ENCODE measurements at places on chromosomes 3 and 15. TPM values are rescaled to one million over a fixed set of nuclear protein-coding genes. Genes with fewer than 3 reads are reported as not detected.

The TRIM42 gene
- total RNA-seq, result not detected

The AHSG gene
- total RNA-seq, result not detected

The GOLGA8G gene
- not detected for total RNA-seq

The ATP10A gene
- 0.82 TPM for total RNA-seq

The CDHR4 gene
- total RNA-seq, result not detected

The PGBD4 gene
- total RNA-seq, result 4.5 TPM

The ISL2 gene
- not detected for total RNA-seq

The TM6SF1 gene
- 27.7 TPM for total RNA-seq

GRCh38 chr3:25665315-25666280 is 891 bp upstream of the TOP2B start:
- DNase-seq, result peak; percentile 34

DNA sequence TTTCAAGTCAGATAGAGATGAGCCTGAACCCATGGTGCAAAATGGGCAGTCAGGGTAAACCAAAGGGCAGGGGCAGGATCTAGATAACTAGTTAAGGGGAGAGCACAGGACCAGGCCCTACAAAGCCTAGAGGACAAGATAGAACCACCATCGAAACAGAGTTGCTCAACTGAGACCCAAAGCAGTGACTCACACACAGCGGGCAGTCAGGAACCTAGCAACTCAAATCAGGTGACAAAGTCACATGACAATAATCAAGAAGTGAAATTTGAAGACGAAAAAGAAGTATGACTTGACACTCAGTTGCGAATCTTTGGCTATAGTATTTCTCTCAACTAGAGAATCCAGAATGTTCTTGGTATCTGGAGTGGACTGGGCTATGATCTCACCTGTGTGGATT is 136.0 kb upstream of the PTPRG start:
- no peak for DNase-seq

DNA sequence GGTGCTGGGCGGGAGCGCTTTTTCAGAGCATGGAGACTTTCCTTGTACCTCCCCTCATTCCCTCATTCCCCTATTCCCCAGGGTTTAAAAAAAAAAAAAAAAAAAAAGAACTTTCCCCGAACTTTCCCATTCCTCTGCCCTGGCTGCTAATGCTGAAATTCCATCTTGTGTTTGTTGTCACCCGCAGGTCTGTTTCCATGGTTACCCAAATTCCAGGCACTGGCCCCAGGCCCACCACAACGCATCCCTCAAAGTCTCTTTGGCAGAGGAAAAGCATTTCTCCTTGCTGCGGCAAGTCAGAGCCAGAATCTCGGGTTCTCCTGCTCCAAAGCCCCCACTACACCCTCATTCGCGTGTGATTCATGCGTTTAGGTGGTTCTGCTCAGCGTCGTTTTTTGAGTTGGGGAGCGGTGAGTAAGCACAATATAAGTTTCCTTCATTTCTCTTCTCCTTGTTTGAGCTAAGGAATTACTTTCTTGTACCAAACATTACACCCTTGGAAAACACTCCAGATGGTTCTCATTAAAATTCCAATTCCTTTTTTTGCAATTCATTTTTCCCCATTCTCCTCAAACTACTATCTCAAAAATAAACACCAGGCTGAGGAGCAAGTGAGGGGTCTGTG is 21.6 kb downstream of the ANAPC13 start:
- no peak for DNase-seq

DNA sequence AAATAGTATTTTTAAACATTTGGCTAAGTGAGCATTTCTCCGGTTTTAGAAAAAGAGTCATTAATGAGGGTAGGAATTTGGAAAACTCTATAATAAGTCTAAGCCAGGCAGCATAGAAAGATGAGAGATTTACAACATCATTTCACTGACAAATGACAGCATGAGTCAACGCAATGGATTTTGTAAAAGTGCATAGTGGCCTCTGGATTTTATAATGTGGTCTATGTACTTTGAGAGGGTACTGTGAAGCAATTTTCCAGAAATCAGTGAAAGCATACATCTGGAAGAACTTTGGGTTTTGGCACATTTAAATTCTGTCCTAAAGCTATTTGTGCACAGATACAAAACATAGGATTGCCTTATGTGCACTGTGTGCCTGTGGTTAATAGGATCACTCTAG is 130.8 kb upstream of the CCNL1 start:
- DNase-seq, result no peak

DNA sequence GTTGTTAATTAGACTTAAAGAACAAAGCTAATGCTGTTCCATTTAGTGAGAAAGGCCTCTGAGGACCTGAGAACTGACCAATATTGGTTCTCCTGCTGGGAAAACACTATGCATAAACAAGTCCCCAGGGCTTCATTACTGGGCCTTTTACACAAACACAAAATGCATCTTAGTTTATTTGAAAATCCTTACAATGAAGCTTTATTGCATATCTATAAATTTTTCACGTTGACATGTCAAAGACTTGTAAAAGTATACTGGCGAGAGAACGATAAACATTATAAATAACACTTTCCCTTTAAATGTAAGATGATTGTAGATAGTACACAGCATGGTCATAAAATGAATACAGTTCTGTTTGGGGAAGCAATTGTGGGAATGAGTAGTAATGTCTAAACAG is 151.7 kb downstream of the ROBO2 start:
- DNase-seq, result no peak

GRCh38 chr15:81282606-81282895 is 41.4 kb downstream of the STARD5 start:
- DNase-seq, result no peak

DNA sequence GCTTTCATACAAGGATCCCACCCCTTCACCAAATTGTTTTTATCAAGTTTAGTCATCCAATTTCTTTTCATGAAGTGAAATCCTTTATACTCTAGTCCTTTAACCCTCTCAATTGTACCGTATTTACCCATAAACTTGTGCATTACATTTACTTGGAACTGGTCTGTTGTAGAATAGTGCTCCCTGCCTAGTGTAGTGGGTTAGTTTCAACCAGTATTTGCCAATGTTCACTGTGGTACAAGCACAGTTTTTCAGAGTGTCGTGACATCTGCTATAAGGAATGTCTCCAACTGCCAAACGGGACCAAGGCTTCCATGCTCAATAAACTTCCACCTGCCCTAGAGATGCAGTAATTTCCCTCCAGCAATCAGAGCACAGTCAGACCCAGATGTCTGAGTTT is 211.9 kb downstream of the KCNAB1 start:
- DNase-seq, result no peak

- peak; percentile 3 for DNase-seq
Observed at GRCh38 chr3:167684388-167684993, 30.7 kb upstream of the WDR49 start.

GRCh38 chr3:25212736-25213135 is 215.3 kb upstream of the RARB start:
- no peak for DNase-seq

GRCh38 chr15:76330080-76330680 is 6.4 kb upstream of the ISL2 start:
- DNase-seq, result peak; percentile 48

- DNase-seq, result no peak
Observed at GRCh38 chr3:124985349-124985748, 50.8 kb upstream of the MUC13 start.

DNA sequence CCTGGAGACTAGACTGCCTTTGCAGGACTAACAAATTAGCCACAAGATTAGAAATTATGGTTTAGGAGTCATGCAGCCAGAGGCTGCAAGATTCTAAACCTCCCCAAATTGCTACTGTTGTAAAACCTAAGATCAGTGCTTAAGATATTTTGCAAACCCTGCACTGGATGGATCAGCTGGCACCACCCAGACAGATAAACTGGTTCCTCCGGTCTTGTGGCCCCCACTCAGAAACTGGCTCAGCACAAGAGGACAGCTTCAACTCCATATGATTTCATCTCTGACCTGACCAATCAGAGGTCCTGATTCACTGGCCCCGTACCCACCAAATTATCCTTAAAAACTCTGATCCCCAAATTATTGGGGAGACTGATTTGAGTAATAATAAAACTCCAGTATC is 19.5 kb upstream of the PXYLP1 start:
- no peak for DNase-seq

- DNase-seq, result no peak
Observed at GRCh38 chr3:55718074-55718473, 231.0 kb upstream of the WNT5A start.

DNA sequence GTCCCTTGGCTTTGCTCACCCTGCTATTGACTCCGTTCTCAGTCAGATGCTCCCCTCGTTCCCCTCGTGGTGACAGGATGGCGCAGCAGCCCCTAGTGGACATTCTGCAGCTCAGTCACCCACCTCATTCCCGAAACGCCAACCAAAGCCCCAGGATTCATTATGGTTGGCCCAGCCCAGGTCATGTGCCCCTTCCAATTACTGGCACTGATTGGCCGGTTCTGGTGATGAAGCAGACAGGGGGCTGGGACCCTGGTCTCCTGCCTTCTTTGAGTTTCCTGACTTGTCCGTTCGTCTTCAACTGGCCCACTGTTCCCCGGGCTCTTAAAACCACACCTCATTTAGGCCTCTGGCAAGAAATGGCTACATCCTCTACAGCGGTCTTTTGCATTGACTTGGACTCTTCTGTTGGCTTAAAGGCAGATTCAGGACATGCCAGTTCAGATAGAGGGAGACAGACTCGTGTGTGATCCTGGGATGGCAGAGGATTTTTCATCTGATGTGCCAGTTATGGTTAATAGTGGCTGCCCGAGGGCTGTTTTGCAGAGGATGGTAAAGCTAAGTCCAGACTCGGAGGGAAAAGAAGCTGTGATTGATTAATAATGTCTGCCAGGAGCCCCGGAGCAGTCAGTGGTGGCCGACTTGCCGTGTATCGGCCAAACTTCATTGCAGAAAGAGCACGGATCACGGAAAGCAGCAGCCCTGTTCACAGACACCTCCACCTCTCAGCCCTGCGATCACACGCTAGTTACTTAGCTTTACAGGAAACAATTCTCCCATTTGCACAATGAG is 37.8 kb downstream of the LSM3 start:
- DNase-seq, result peak; percentile 63

DNA sequence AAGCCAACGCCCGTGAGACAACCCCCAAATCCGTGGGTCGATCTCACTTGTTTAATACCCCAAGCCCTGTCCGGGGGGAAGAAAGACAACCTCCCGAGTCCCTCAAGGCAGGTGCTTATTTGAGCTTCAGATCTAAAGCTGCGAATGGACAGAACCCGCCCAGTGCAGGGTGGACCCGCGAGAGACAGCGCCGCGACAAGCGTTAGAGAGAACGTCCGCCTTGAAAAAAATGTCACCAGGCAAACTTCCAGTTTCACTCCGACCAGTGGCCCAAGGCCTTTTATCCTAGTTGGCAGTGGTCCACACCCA is 740 bp upstream of the OXSR1 start:
- DNase-seq, result no peak

DNA sequence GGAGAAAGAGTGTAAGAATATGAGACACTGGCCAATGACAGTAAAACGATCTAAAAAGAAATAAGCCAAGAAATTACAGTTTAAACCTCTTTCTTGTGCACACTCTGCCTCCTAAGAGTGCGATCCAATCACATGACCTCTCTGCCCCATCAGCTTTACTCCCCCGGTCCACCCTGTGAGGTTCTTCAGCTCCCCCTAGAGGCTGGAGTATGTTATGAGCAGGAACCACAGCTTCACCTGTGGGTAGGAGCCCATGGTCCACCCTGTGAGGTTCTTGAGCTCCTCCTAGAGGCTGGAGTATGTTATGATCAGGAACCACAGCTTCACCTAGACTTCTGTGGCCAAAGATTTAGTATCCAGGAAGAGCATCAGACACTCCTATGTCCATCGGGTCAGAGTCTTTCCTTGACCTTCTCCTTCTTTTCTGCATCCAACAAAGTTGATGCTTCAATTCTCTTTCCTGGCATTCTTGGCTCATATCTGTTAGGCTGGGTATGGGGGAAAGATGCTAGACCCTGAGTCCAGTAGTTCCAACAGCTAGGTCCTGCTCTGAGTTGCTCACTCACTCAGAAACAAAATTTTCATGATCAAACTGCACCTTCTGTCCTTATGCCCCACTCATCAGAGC is 164.0 kb downstream of the MINAR1 start:
- no peak for DNase-seq

- DNase-seq, result peak; percentile 78
Observed at GRCh38 chr3:173395412-173396181, 1.9 kb upstream of the NLGN1 start.

- DNase-seq, result peak; percentile 51
Observed at GRCh38 chr3:185549122-185549521, 3.3 kb downstream of the LIPH start.

DNA sequence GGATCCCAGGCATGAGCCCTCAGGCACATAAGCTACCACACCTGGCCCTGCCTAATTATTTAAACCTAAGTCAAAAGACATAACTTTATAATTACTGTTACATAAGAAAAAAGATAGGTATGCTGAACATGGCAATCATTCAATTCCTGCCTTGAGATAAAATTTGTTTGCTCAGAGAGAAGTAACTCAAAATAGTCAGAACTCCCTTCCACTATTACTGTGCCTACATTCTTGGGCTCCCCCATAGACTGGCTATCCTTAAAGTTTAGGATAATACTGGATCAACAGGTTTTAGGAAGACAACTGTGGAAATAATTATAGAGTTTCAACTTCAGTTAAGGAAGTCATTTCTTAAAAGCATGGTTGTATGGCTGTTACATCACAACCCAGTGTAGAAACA is 9.9 kb downstream of the WDR53 start:
- no peak for DNase-seq

DNA sequence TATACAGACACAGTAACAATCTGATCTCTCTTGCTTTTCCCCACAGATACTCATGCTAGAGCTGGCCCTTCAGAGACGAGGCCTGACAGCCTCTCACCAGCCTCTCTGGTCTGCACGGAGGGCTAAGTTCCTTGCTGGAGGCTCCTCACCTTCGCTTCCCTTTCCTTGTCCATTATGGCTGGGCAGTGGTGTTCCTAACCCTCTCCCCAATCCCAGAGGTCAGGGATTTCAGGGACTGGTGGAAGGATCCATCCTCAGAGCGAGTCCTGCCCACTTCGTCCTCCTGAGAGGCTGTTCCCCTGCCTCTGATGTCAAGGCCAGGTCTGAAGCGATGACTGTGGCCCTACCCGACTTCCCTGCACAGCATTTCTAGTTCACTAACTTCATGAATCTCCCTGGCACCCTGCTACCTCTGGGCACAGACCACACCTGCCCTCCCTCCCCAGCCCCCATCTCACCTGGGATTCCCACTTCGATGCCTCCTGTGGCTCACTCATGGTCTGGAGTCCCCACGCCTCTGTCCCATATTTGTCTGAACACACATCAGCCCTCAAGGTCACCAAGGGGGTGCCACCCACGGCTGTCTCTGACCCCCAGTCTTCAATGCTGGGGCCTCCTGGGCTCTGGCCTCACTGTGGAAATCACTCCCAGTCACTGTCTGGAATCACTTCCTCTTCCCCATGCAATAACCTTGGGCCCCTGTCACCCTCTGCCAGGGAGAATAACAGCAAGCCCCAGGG is 124.9 kb upstream of the PRR20G start:
- no peak for DNase-seq

- no peak for DNase-seq
Observed at GRCh38 chr3:185317674-185318073, 45.3 kb upstream of the MAP3K13 start.

Data from frontal cortex (tissue), 4 donors.